ENCODE measurements at places on chromosomes 3 and 15.

- no peak for DNase-seq
Observed at GRCh38 chr3:113288881-113289280, 77.5 kb downstream of the BOC start.

- no peak for DNase-seq
Observed at GRCh38 chr15:49751191-49751590, 130.3 kb downstream of the DTWD1 start.

DNA sequence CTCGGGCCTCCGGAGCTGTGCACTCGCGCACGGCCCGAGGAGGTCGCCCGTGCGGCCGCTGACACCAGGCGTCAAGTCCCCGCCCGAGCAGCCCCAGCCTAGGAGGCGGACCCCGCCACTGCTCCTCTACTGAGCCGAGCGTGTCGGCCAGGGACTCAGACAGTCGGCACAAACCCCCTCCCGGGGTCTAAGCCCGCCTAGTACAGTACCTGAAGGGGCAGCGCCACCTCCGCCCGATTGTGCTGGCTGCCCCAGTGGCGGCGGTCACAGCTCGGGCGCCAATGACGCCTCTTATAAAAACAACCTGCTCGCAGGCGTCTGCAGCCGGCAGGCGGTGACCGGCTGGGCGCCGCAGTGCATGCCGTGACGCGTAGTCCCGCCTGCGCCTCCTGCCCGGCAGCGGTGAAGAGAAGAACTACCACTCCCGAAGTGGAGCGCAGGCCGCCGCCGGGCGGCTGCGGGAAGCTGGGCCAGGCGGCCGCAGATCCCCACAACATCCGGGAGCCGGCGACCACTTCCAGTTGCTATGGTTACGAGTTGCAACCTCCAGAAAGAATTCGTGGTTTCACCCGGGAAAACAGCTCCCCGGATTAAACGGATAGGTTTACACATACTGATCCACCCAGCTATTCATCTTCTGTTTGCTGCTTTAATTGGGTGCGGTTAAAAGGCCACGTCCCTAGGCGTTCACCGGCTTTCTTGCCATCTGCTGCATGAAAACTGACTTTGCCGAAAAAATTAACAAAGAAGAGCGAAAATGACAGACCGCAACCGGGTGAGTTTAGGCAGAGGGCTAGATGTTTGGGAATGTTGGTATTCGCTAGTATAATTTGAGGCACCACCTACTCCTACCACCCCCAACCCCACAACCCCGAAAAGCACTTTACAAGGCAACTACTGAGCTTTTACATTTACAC lies at the start of the genes CCPG1 and PIERCE2:
Gene CCPG1, minus strand, starts transcription at position 348 of the 917 bp plus-strand sequence. CDS start 18,935 bp downstream, outside the sequence.
Gene PIERCE2, plus strand, starts transcription at position 484 of the 917 bp plus-strand sequence. Its CDS starts 274 bp downstream, at position 758.
- peak; percentile 86 for DNase-seq

GRCh38 chr15:60673166-60673565 lies 194.2 kb upstream of the ICE2 start:
- no peak for DNase-seq

DNA sequence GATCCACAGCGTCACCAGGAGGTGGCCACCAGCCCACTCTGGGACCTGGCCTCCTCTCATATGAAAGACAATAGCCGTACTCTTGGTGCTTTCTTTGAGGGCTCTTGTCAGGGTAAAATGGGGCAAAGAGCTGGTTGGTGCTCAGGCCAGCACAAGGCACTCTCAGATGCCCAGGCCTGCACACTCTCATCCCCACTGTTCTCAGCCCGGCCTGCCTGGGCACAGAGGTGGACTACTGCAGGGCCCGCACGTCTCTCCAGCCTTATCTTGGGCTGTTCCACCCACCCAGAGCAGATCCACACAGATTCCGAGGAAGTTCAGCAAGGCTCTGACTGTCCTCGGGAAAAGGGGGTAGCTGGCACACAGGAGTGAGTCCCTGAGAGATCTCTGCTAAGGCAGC lies 122.8 kb upstream of the PRR20G start:
- DNase-seq = no peak

DNA sequence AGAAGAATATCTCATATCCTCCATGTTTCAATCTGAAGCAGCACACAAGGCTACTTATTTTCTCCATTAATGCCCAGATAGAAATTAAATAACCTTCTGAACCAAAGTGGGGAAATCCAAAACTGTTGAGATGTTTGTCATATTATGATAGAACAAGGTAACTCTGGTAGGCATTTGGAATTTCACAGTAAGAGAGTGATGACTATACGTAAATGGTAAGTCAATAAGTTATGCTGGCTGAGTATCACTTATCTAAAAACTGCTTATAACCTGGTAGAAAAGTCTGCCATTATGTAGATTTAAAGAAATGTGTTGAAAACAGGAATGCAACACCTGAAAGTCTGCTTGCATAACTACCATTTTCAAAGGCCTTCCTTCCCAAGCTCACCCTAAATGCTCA lies 17.2 kb upstream of the SLC12A8 start:
- no peak for DNase-seq

DNA sequence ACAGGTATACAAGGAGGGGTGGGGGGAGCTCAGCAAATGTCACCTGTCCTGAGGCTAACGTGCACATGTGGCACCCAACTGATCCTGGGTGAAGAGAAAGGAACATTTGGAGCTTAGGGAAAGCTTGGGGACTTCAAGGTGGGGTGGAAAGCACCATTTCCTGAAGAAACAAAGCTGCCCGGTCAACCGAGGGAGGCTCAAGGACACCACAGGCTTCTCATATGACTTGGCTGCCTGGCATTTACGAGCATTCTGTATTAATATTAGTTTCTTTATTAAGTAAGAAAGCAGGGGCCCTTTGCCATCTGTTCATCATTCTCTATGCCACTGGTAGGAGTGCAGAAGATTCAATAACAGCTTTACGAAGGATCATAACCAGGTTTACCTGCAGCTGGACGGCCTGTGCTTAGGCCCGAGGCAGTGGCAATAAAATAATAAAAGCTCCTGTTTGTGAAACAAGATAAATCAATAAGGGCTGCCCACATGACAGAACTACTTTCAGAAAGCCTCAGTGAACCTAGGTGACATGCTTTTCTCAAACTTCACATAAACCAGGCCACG lies 54.0 kb downstream of the ETV5 start:
- DNase-seq = no peak

GRCh38 chr3:44041726-44042125 lies 200.0 kb upstream of the TOPAZ1 start:
- no peak for DNase-seq

- DNase-seq = no peak
Observed at GRCh38 chr3:158710601-158711000, 21.7 kb downstream of the RARRES1 start.

DNA sequence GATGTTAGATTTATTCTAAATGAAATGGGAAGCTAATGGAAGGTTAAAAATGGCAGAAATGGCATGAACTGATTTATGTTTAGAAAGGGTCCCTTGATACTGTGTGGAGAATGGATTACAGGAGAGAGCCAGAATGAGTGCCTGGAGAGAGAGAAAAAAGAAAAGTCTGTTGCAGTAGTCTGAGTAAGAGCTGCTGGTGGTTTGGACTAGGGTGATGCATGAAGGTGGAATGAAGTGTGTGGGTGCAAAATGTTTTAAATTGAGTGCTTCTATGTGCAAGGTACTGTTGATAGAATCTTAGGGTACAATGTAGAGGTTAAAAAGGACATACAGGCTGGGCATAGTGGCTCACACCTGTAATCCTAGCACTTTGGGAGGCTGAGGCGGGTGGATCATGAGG lies 11.4 kb upstream of the MGA start:
- DNase-seq = no peak

DNA sequence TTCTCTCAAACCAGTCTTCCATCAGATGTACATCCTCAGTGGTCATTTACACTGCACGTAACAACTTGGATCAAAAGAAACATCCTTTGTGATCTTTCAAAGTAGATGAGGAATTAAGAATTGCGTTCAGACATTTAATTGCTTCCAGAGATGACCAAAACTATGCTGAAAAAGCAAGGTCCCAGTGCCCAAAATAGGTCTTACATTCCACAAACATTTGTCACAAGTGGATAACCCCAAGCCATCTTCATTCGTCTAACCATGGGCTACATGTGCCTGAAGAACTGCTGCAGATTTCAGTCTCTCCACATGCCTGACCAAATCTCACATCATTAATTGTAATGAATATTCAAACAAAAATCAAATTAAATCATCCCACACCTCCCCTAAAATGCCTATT lies 273.6 kb downstream of the SHOX2 start:
- DNase-seq = no peak

DNA sequence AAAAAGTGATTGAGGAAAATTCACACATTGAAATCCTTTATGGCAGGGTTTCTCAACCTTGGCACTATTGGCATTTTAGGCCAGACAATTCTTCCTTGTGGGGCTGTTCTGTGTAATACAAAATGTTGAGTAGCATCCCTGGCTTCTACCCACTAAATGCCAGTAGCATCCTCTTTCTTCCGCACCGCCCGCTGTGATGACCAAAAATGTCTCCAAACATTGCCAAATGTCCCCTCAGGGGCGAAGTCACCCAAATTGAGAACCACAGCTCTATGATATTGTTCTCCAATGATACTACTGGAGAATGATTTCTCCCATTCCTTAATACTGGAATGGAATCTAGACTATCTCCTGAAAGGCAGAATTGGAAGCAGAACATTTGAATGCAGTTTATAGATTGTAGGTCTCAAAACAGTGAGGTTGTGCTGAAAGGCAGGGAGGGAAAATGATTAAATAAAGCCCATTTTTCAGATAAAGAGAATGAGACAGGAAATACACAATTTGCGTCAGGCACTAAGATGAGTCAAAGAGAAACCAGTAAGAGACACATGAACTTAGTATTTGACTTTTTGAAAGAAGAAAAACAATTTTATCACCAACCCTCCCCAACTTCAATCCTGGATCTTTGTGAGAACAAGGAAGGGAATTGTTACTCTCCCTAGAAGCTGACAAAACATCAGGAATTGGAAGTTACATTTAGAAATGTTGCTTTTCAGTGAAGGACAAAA lies 101.6 kb upstream of the TNIK start:
- no peak for DNase-seq

DNA sequence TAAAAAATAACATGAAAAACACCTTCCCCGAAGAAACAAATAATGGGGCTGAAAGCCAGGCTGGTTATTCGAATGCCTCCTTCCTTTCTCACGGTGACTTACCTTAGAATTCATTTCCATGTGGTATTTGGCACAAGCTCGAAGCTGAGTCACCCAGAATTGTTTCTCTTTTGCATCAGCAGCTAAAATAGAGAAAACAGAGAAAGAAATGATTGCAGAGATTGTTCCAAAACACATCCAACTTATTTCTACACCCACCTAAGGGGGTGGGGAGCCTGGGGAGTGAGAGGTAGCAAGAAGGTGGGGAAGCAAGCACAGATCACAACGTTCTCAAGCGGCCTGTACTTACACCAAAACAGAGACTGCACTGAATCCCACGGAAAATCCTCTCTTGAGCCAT lies 104.7 kb downstream of the OSBPL10 start:
- no peak for DNase-seq

DNA sequence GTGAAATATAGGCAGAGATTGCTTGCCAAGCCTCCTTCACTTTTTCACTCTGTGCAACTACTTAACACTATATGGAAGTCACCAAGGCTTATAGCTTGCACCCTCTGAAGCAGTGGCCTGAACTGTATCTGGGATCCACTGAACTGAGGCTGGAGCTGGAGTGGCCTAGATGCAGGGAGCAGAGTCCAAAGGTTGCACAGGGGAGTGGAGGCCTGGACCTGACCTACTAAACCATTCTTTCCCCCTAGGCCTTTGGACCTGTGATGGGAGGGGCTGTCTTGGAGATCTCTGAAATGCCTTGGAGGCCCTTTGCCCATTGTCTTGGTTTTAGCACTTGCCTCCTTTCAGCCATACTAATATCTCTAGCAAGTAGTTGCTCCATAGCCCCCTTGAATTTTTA lies 57.5 kb downstream of the P2RY1 start:
- DNase-seq = no peak

- DNase-seq = no peak
Observed at GRCh38 chr3:53244271-53244670, 11.6 kb downstream of the TKT start.

- DNase-seq = no peak
Observed at GRCh38 chr15:68612979-68613740, 34.4 kb downstream of the CORO2B start.

DNA sequence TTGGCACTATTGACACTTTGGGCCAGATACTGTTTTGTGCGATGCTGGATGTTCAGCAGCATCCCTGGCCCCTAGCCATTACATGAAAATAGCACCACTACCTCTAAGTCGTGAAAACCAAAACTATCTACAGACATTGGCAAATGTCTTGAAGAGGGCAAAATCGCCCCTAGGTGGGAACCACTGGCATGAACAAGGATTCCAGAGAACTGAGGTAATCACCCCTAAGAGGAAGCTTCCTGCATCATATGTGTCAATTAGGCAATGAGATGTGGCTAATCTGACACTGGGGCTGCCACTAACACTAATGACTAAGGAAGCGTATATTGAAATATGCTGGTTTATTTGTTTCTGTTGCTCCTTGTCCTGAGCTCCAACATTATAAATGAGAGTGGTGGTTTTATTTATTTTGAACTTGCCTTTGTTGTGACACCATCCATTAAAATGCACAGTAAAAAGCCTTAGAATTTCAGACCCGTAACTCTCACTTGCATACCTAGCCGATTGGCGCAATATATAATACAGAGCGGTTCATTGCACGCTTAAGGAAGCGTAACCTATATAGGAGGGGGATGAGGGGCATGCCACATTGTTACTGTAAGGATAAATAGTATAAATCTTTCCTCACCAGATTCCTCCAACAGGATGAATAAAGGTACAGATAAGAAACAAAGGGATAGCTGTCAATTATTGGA lies 299.8 kb upstream of the CNTN4 start:
- DNase-seq = no peak

DNA sequence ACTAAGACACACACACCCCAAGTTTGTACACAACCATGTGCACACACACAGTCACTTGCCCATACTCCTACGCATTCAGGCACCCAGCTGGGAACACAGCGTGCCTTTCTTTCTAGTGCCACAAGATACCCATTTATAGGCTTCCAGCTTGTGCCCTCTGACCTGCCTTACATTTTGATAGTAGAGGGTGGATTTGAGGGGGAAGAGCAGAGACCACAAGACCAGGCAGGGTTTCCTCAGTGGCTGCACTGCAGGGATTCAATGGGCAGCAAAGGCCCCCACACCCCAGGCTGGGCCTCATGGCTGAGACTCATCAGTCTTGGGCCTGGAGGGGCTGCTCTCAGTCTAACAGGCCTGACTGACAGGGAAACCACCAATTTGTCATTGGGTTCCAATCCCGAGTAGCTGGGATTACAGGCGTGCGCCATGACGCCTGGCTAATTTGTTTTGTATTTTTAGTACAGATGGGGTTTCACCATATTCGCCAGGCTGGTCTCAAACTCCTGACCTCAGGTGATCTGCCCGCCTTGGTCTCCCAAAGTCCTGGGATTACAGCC lies 18.8 kb upstream of the ANKDD1A start:
- peak; percentile 49 for DNase-seq

- peak; percentile 17 for DNase-seq
Observed at GRCh38 chr15:72534523-72534922, 60.4 kb downstream of the ARIH1 start.

Data from stimulated activated CD4-positive, alpha-beta T cell treated with anti-CD3 and anti-CD28 coated beads, Interleukin-2, amount 100 ng/mL, for 24 hours (primary cell).